ENCODE measurements at places on chromosomes 3 and 15.

DNA sequence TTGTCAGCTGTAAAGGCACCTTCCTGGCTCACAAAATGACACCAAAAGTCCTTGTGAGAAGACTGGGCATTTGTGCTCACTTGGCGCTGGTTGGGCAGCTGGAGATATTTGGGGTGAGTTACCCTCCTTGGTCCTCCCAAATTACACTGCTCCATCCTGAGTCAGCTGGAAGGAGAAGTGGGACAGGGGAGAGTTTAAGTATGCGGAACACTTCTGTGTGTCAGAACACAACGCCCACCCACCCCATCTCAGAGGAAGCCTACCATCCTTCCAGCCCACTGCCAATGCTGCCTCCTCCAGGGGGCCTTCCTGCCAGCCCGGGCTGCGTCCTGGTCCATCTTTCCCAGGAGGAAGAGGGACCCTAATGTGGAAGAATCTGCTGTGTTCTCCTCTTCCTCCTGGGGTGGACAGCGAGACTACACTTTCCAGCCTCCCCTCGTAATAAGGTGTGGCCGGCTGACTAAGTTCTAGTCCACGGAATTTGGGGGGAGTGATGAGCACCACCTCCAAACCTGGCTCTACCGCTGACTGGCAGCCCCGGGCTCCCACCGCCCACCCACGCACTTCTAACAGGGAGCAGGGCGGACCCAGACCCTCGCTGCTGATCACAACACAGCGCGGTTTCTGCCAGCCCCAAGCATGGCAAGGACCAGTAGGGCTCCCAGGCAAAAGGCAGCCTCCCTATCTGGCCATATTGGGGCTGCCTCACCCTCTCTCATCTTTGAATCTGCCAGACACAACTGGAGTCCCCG is 265.0 kb downstream of the XXYLT1 start:
- DNase-seq: peak; percentile 46

DNA sequence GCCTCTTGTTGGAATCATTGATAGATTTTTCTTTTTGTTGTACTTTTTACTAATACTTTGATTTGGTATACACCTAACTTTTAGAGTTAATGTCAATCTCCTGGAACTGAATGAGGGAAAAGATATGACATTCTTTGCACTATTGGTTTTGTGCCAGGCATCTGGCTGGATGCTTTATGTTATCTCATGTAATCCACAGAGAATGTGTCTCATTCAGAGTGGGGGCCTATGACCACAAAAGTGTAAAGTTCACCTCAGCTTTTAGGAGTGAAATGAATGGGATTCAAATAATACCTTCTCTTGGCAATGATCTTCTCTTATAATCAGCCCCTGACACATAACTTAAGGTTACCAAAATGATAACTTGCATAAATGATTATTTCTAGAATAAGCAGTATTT is 329.1 kb upstream of the ROPN1 start:
- DNase-seq: no peak

- no peak for DNase-seq
Measured at GRCh38 chr15:55789066-55789660, 46.2 kb upstream of the PRTG start.

GRCh38 chr15:77901251-77901881 is 176.1 kb downstream of the TBC1D2B start:
- DNase-seq: peak; percentile 56

DNA sequence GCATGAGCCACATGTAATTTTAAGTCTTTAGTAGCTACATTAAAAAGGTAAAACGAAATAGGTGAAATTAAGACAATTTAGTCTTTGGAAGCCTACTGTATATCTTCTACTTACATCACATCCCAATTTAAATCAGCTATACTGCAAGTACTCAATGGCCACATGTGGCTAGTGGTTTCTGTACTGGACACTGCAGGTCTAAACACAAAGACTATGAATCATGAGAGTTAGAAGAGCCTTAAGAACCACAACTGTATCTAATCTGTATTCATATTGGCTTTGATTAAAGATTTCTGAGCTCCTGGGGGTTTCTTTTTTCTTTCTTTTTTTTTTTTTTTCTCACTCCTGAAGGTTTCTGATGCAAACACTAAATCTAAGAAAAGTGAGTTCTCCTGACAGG is 2.3 kb upstream of the EIF1B start:
- no peak for DNase-seq

DNA sequence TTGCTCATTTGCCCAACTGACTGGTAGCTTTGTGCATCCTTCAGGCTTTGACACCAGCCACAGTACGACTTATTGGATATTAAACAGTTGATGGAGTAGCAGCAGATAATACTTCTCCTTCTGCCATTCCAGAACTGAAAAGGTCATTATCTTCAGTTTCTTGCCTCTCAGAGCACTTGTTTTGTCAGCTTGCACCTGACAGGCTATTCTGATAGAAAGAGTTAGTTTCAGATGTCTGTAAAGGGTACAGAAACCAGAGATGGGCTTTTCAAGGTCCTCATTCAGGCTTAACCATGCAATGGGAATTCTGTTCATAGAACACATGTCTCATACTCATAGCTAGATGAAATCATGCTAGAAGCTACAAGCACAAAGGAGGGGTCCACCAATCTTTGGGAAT is 367.2 kb downstream of the OTOL1 start:
- DNase-seq: no peak

- no peak for DNase-seq
Measured at GRCh38 chr15:78076231-78077052, 1.1 kb downstream of the TBC1D2B start.

DNA sequence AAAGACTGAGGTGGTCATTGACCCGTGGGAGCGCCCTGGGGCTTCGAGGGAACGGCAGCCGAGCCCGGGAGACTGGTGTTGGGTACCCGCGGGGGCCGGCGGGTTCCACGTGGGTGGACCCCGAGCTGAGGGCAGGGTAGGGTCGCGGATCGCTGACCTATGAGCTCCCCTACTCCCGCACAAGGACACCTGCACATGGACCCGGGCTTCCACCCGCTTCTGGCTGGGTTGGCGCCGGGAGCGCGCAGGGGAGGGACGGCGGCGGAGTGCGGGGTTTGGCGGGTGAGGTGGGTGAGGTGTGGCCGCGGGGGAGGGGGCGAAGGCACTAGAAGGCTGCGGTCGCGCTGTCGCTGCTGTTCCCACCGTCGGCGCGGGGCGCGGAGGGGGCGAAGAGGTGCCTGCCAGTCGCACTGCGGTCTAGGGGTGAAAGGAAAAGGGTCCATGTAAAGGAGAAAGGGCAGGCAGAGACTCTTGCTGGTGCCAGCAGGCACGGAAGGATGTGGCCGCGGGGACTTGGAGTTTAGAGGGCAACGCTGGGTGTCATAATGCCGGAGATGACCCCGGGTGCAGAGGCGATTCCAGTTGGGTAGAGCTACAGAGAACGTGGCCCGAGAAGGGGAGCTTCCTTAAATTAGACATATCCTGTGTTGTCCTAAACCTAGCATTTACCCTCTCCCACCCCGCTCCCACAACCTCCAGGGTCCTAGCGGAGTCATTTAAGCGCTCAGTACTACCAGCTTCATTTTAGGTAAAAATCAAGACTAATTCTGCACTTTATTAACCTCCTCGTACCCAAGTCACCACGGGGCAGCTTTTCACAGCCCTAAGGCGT is 245.9 kb upstream of the TOPAZ1 start:
- DNase-seq: no peak

- no peak for DNase-seq
Measured at GRCh38 chr15:39188930-39189329, 391.9 kb upstream of the THBS1 start.

DNA sequence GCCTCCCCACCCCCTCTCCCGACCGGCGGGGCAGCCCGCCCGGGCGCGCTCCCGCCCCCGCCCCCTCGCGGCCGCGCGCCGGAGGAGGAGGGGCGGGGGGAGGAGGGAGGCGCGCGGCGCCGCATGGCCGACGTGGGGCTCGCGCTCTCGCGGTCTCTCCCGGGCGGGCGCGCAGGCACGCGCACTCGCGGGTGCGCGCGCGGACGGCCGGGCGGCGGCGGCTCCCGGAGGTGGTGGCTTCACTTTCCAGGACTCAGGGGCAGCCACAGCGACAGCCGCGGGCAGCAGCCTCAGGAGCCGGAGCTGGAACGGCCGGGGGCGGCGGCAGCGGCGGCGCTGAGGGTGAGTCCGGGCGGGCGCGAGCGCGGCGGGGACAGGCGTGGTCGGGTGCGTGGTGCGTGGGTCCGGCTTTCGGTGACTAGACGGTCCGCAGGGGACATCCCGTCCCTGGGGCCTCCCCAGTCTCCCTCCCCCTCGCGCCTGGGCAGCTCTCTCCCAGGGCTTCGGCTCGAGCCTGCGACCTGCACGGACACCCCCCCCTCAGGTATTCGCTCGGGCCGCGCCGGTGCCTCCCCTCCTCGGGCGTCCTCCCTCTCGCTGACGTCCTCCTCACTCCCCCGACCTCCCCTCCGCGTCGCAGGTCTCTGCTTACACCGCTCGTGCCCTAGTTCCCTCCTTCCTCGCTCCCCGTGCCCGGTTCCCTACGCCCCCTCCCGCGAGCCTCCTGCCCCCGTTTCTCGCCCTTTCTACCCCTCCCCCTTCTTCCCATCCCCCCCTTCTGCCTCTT is at the start of gene UBE2E2:
TSS of gene UBE2E2 (plus strand) at position 407 of the 787 bp plus-strand sequence.
- DNase-seq: peak; percentile 85

DNA sequence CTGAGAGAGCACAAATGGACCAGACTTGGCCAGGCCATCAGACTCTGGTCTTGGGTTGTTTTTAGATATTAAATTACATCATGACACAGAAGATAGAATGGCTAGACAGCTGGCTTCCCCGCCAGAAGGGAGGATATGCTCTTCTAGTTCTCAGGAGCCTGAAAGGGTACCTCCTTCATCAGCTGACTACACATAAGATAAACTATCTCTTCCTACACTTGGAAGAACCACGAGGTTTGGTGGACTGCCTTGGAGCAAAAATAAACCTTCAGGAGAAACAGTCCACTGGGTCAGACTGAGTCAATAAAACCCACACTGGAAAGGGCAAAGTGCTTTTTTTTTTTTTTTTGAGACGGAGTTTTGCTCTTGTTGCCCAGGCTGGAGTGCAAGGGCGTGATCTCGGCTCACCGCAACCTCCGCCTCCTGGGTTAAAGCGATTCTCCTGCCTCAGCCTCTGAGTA is 26.3 kb upstream of the DYNC1LI1 start:
- DNase-seq: no peak

GRCh38 chr15:56837273-56837672 is 81.2 kb upstream of the TCF12 start:
- no peak for DNase-seq

GRCh38 chr15:66849393-66849745 is 147.3 kb downstream of the SMAD6 start:
- peak; percentile 52 for DNase-seq

DNA sequence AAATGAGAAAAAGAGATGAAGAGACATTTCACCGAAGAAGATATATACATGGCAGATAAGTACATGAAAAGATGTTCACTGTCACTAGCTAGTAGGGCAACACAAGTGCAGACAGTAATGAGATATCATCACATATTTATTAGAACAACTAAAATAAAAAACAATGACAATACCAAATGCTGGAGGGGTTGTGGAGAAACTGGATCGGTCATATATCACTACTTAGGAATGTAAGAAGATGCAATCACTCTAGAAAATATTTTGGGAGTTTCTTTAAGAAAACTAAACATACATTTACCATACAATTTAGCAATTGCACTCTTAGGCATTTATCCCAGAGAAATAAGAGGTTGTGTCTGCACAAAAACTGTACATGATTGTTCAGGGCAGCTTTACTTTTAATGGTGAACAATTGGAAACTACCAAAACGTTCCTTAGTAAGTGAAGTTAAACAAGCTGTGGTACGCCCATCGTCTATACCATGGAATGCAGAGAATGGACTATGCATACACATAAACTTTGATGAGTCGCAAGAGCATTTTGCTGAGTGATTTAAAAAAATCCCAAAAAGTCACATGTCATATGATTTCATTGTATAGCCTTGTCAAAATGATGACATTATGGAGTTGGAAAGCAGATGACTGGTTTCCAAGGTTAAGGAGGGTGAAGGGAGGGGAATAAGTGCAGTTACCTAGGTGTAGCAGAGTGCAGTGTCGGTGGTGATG is 149.0 kb upstream of the UBE3A start:
- no peak for DNase-seq

DNA sequence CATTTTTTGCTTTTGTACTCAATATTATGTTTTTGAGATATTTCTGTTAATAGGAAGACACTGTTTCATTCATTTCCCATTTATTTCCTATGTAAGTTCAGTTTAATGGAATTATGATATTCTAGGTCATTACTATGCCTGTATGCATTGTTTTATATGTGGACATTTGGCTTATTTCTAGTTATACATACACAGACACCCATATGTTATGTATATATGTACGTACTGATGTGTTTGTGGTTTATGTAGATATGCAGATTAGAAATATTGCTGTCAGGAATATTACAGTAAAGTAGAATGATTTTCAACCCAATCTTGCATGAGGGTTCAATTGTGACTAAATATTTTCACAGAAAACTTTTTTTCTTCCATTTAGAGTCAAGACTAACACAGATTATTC is 190.5 kb downstream of the KCNH8 start:
- DNase-seq: no peak

DNA sequence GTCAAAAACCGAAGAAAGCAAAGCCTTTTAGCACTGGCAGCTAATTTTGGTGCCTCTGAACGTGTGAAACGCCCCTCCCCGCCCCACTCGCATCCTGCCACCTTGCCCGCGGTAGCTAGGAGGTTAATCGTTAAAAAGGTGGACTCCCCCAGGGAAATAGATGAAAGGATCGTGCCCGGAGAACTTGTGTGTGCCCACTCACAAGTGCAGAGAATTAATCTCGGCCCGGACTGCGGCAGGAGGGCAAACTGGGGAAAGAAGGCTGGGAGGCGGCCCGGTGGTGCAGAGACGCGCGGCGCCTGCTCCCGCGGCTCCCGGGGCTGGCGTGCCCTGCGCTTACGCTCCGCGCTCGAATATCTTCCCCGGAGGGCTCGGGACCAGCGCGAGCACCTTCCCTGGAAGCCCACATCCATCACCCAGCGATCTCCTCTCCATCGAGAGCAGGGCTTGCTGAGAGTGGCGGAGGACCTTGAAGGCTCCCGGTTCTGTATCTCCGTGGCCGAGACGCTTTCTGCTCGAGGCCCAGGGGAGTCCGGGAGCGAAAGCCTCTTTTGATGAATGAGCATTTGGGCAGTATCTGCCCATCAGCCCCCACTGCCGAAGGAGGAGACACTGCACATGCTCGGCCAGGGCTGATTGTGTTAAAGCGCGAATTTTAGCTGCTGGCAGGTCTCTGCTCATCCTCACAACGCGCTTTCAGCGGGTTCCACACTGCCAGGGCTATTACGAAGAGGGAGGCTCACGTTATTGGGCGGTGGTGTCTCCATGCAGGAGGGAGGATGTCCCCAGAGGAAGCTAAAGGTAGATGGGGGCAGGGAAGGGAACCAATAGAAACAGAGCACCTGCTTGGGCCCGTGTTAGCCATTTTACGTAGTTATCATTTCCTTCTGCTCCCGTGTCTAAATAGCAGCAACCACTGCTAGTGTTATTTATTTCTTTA is 1.3 kb upstream of the SPTSSB start:
- DNase-seq: no peak

GRCh38 chr3:123104550-123104949 is 37.7 kb downstream of the PDIA5 start:
- DNase-seq: no peak
